ENCODE measurements at places on chromosomes 5 and 9. TPM values are rescaled to one million over a fixed set of nuclear protein-coding genes. Genes with fewer than 3 reads are reported as not detected.

DNA sequence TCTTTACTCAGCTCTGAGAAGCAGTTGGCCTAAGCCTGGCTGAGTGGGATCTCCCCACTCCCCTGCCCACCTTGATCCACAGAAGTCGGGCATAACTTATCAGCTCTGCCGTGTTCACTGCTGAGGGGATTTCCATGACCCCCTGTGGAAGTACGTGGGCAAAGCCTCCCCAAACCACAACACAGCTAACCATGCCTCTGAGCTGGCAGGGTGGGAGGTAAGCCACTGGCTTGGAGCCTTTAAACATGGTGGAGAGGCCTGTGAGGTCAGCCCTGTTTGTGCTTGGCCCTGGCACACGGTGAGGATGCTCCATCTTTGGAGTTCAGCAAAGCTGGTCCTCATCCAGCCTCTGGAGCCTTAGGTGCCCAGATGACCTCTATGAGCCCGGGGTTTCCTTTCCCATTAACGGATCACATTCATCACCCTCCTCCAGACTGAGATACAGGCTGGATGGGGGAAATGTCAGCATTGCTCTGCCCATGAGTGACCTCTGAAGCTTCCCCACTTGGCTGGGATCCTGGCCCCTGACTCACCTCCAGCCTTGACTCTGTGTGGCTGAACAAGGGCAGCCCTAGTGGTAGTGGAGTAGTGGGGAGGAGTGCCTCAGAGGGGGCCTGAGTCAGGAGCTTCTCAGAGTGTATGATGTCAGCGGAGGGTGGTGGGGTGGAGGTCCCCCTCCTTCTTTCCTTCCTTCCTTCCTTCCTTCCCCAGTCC, 6.2 kb downstream of the PDLIM4 start:
- peak; percentile 86 for DNase-seq

GRCh38 chr5:175752826-175753535, 95.1 kb downstream of the HRH2 start:
- DNase-seq: no peak

- no peak for DNase-seq
Measured at GRCh38 chr9:130407916-130408663, 36.7 kb upstream of the ASS1 start.

DNA sequence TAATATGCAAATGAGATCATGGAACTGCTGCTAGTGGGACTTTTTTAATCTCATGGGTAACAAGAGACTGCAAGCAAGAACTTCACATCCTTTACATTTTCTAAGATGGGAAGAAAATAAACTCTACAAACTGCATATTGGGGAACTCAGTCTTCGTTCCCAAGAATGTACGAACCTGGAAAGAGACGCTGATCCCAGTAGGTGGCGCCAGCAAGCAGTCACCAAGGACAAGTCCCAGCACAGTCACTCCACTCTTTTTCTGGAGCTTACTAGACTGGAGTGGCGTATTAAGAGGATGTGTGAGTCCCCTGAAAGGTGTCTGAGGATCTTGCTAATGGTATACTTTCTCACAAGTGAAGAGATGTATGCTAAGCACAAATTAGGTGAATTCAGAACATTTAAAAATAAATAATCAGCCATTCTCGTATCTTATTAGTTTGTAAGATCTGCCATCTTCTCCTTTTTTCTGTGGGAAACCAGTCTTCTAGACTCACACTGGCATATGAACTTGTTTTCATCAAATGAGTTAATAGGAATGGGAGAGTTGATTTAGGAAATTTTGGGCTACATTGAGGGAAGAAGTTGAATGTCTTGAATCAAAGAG, 16.0 kb upstream of the PUM3 start:
- DNase-seq: peak; percentile 81

- DNase-seq: no peak
Measured at GRCh38 chr5:171999100-171999499, 7.3 kb downstream of the FBXW11 start.

DNA sequence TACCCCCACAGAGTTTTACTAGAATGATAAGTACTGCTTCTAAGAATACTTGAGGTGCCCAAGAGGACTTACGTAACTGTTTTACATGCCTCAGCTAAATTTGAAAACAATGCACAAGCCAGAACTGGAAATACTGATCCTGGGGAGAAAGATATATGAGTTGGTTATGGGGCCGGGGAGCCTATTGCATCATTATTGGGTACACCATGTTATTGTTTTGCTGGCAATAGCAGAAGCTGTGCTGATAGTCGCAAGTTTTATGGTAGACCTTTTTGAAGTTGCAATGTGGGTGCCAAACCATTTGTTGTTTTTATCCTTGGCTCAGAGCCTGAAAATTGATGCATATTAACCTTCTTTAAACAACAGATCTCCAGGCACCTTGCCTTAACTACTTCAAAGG, 108.4 kb upstream of the DHFR start:
- DNase-seq: no peak

GRCh38 chr9:94644543-94644942, 5.2 kb upstream of the FBP1 start:
- DNase-seq: no peak

DNA sequence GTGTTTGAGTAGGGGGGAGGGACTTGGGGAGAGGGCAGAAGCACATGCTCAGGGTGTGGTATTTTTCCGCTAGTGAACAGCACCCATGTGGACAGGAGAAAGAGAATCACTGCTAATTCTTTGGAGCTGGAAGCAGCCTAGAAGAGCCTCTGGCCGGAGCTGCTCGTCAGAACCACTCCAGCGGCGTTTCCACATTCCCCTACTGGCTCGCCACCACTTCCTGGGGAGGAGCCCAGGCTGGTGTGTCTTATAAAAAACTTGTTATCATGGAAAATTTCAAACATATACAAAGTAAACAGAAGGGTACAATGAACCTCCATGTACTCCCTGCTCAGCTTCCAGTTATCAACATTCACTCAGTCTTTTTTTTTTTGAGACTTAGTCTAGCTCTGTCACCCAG, 26.7 kb downstream of the LHX2 start:
- no peak for DNase-seq

DNA sequence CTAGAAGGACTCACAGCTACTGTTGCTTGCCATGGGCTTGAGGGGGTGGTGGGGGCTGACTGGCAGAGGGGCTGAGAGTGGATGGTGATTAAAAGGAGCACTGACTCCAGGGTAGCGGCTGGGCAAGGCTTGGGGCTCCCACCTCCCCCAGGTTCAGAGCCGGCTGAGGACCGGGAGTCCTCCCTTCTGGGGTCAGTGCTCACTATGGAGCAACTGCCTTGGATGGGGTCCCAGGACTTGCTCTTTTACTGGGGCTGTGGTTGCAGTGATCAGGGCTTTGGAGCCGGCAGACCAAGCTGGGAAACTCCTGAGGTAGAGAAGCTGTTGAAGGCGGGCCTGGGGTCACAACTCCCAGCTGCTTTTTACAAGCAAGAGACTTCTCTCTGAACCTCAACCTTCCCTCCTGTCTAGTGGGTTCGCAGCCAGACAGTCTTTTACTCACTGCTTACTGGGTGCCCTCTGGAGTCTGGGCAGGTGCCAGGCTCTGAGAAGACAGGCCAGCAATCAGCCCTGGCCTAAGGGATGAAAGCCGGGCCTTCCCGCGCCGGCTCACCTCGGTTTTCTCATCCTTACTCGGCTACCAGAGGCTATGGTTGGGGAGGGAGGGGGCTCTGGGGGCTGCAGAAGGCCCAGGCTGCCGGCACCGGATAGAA, 795 bp upstream of the ASS1 start:
- DNase-seq: no peak

DNA sequence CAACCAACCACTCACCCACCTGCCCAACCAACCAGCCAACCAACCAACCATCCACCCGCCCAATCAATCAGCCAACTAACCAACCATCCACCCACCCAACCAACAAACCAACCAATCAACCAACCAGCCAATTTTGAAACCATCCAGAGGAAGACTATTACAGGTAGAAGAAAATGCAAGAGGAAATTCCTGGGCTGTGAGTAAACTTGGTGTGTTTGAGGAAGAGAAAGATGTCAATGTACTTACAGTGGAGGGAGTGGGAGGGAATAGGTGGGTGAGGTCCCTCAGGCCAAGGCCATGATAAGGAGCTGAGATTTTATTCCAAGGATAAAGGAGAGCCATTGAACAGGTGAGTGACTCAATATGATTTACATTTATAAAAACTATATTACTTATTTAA, 30.4 kb downstream of the C9orf57 start:
- no peak for DNase-seq

GRCh38 chr5:114678778-114679177, 316.9 kb downstream of the KCNN2 start:
- DNase-seq: no peak

ZBED3 gene
- total RNA-seq: 6.1 TPM

TMC1 gene
- total RNA-seq: 0.74 TPM

GDNF gene
- total RNA-seq: not detected

OCLN gene
- 4.4 TPM for total RNA-seq

ANKDD1B gene
- total RNA-seq: 1.1 TPM

PKD2L2 gene
- not detected for total RNA-seq

CRB2 gene
- total RNA-seq: not detected

Measured in dermis blood vessel endothelial cell (primary cell).